ENCODE measurements at places on chromosomes 7 and 10.
A peak's percentile ranks its signal among the peaks of the same experiment; 100 is the strongest.

DNA sequence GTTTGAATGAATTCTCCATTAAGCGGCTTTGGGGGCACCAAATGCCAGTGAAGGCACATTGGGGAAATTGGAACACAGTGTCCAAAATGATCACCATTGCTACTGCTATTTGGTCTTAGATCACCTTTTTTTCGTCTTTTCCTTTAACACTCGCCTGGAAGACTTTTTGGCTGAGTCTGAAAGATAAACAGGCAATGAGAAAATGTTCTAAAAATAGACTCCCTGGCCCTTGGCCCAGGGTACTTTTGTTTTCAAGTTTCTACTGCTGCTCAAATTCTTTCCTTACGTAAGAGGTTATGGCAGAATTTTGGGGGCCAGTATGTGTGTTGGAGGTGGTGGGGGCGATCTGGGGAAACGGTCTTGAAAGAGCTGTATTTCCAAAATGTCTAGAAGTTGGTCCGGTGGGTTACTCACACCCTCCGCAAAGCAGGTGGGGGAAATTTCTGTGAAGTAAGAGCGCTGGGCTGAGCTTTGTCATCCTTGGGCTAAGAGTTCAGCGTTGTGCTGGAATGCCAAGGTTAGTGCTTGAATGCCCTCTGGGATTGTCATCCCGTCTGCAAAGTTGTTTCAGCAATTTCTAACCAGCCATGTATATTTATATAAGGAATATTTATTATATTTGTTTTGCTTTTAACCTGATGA, 1.3 kb upstream of the ITPRIP start:
- H3K36me3 ChIP-seq = no peaks in the 10 kb centered on the region
- H3K4me3 ChIP-seq = peak overlapping the region; percentile 99
- H3K27me3 ChIP-seq = no peaks in the 10 kb centered on the region
- no peak for DNase-seq

GRCh38 chr10:129883626-129884397, 80.3 kb downstream of the EBF3 start:
- no peaks in the 10 kb centered on the region for H3K36me3 ChIP-seq
- DNase-seq = no peak
- no peaks in the 10 kb centered on the region for H3K27me3 ChIP-seq
- no peaks in the 10 kb centered on the region for H3K4me1 ChIP-seq
- H3K4me3 ChIP-seq = no peak overlapping the region
- H3K27ac ChIP-seq = no peak overlapping the region

DNA sequence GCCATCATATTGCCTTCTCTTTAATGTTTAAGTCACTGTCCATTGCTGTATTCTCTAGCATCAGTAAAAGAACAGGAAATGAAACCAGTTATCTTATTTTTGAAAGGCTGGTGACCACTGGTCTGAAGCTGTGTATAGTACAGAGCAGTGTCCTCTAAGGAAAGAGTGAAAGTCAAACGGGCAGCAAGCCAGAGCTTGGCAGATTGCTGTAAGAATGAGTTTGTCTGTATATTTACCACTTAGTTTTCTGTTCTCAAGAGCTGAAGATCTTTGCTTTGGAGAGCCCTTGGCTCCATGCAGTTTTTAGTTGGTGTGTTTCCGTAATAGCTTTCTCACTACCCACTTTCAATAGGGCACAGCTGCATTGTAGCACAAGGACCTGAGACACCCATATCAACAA, 31.9 kb downstream of the PCBD1 start:
- H3K4me1 ChIP-seq = no peaks in the 10 kb centered on the region
- no peak overlapping the region for H3K27ac ChIP-seq
- H3K27me3 ChIP-seq = no peaks in the 10 kb centered on the region
- no peak overlapping the region for H3K4me3 ChIP-seq
- peaks cover 38% of the 10 kb centered on the region for H3K36me3 ChIP-seq

DNA sequence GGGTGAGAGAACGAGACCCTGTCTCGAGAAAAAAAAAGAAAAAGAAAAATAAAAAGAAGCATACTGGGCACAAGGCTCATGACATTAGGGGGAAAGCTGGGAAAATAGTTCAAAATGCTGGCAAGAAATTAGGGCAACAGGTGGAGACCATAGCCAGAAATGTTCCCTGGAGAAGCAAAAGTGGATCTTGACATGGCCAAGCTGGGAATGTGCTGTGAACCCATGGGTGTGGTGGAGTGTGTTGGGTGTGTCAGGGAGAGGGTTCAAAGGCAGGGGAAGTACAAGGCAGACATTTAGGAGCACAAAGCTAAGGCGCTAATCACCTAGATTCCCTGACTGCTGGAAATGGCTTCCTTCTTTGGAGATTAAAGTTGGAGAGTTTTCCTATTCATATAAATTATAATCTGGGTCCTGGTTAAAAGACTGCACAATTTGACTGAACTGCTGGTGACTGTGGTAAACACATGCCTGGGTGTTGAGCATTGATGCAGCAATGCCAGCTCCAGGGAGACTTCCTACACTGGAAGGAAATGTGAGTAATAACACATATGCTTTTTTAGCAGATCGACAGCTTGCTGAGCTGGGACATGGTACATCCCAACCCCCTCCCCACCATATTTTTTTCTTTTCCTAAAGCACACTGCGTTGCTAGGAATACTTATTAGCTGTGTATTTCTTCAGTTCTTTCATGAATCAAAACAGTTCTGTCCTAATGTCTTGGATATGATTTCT, 70.1 kb upstream of the ARHGAP21 start:
- DNase-seq = no peak
- H3K36me3 ChIP-seq = no peaks in the 10 kb centered on the region
- H3K4me1 ChIP-seq = no peaks in the 10 kb centered on the region

DNA sequence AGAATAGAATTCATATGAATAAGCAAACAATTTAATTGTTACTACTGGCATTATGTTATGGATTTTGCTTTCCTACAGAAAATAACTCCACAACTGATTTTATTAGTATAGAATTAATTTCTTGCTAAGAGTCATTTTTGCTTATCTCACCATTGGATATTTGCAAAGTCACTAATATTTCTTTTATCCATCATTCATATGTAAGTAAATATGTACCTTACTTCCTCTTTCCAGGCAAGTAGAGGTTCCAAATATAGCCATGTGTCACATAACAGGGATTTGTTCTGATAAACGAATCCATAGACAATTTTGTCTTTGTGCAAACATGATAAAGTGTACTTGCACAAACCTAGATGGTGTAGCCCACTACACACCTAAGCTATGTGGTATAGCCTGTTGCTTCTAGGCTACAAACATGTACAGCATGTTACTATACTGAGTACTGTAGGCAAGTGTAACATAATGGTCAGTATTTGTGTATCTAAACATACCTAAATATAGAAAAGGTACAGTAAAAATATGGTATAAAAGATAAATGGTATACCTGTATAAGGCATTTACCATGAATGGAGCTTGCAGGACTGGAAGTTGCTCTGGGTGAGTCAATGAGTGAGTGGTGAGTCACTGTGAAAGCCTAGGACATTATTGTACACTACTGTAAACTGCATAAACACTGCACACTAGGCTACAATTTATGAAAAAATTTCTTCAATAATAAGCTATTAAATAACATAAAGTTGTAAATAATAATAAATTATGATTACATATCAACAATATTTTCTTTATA, 18.3 kb downstream of the KLLN start:
- peaks cover 6% of the 10 kb centered on the region for H3K4me1 ChIP-seq
- H3K36me3 ChIP-seq = no peaks in the 10 kb centered on the region
- DNase-seq = no peak
- no peak overlapping the region for H3K27ac ChIP-seq
- no peak overlapping the region for H3K4me3 ChIP-seq

- H3K27ac ChIP-seq = no peak overlapping the region
- H3K4me3 ChIP-seq = no peak overlapping the region
- no peak for DNase-seq
- no peaks in the 10 kb centered on the region for H3K27me3 ChIP-seq
Measured at GRCh38 chr10:86254526-86255174, 111.9 kb downstream of the GRID1 start.

DNA sequence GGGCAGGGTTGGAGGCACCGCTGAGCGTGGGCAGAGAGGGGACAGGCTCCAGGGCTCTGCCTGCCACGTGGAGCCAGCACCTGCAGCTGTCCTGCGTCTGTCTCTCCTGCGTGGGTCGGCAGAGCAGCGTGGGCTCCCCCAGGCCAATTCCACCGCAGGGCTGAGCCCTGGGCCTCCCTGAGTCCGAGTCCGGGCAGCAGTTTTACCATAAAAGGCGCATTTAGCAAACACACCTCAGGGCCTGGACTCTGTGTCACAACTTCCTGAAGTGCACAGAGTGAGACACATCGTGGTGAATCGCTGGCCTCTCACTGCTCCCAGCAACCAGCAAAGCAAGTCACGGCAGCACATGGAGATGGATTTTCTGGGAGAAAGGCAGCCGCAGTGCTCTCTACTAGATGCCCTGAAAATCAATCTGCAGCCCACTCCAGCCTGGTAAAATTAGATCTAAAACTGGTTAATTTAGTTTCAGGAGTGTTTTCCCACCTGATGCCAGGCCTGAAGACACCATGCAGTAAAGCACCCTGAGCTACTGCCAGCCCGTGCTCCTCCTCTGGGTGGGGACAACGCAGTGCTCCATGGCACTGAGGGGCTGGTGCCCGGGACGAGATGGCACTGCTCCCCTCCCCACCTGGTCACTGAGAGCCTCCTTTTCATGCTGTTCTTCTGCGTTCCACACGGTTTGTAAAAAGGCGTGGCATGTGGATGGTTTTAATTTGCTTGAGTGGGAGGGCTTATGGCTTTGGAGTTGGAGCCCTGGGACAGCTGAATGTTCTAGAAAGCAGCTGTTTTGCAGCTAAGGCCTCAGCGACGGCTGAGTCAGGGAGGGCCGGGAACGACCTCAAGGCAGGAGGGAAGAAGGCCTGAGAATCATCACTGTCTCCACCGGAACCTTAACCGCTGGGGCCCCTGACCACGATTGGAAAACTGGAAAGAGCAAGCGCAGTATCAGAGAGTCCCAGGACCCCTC, 336.9 kb downstream of the ADARB2 start:
- no peak overlapping the region for H3K4me3 ChIP-seq
- no peaks in the 10 kb centered on the region for H3K27me3 ChIP-seq
- H3K36me3 ChIP-seq = no peaks in the 10 kb centered on the region
- H3K27ac ChIP-seq = no peak overlapping the region
- H3K4me1 ChIP-seq = no peaks in the 10 kb centered on the region

GRCh38 chr7:43076189-43076605, 36.2 kb upstream of the HECW1 start:
- H3K4me1 ChIP-seq = no peaks in the 10 kb centered on the region
- no peaks in the 10 kb centered on the region for H3K27me3 ChIP-seq
- H3K27ac ChIP-seq = no peak overlapping the region

DNA sequence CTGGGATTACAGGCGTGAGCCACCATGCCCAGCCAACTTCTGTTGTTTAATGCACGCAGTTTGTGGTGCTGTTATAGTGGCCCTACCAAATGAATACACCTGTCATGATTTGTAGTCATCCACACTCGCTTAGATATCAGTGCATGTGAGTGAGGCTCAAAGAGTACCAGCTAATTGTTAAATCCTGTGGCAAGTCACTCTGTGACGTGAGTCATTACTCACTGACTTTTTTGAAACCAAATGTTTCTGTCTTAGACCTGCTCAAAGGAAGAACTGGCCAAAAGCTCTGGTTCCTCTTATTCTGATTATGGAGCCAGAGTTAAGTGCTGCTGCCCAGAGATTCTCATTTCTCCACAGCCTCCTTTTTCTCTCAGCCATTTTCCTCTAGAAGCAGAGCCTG, 109.4 kb downstream of the PRKAG2 start:
- H3K27me3 ChIP-seq = no peaks in the 10 kb centered on the region
- no peak for DNase-seq
- H3K27ac ChIP-seq = no peak overlapping the region
- H3K4me1 ChIP-seq = no peaks in the 10 kb centered on the region
- no peak overlapping the region for H3K4me3 ChIP-seq
- no peaks in the 10 kb centered on the region for H3K36me3 ChIP-seq

GRCh38 chr10:113061557-113061956, 111.5 kb downstream of the TCF7L2 start:
- no peak overlapping the region for H3K4me3 ChIP-seq
- no peaks in the 10 kb centered on the region for H3K36me3 ChIP-seq
- H3K4me1 ChIP-seq = peaks cover 97% of the 10 kb centered on the region
- H3K27ac ChIP-seq = peak overlapping the region; percentile 90
- DNase-seq = no peak

DNA sequence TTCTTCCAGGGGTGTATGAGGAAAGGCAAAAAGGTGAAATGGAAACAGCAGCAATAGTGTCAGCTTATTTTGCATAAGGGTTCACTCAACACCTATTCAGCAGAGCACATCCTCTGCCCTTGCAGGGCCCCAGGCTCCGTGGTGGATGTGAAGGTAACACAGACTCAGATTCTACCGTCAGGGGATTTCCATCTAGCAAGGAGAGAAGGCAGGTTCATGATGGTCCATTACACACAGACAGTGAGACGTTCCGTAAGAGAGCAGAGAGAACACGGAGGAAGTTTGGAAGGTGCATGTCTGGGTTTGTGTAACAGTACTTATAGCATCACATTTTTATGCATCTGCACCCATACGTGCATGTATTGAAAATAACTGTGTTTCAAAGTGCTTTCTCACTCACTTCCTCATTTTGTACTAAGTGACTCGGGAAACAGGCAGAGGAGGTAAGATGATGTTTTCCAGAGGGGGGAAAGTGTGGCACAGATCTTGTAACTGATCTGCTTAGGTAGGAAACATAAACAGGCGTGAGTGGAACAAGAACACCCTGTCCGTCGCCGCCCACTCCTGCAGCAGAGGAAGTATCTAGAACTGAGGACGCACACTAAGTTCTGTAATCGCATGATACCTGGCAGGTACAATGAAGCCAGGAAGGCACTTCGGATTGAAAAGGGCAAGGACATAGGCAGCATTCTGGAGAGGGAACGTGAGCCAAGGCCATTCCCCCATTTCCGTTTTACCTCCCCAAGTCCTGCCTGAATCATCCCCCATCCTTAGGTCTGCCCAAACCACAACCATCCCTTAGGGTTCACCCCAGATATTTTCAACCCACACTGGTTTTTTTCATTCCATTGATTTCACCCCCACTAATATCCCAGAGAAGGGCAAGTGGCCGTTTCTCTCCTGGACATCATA, 1.0 kb upstream of the ENO4 start:
- H3K4me3 ChIP-seq = peak overlapping the region; percentile 74
- no peaks in the 10 kb centered on the region for H3K4me1 ChIP-seq
- DNase-seq = no peak
- no peaks in the 10 kb centered on the region for H3K36me3 ChIP-seq
- H3K27me3 ChIP-seq = no peaks in the 10 kb centered on the region

Measured in thoracic aorta (tissue), 2 donors.